Kidney glomerular epithelial cell (primary cell): ENCODE measurements at places on chromosomes 6 and 20.

DNA sequence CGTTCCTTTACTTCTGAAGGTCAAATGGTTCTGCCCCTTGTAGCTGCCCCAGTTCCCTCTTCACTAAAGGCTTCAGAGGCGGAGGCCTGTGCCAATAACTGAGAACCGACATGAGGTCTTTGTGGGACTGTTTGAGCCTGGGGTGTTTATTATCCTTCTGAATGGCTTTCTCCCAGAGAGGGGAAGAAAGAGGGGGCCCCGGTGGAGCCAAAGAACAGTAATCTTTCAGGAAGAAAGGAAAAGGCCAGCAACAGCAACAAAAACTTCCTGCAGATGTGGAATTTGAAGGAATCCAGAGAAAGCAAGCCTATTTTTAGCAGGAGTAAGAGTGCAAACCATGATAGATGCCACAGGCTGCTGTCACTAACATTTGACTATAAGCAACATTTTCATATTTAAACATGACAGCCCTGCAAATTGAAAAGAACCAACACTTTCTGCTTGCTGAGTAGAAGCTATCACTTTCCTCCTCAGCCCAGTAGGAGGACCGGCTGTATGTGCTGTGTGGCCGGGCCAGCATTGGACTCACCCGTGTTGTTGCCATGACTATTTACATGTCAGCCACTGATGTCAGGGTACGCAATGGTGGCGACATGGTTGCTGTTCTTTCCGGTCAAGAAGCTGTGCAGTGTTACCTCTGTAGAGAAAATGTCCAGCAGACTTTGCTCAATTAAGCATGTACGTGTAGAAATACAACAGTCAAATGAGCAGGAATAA lies 121.3 kb downstream of the SOBP start:
- no peak for DNase-seq

- DNase-seq = no peak
These were observed 150.8 kb upstream of the TAB2 start for GRCh38 chr6:149166747-149167146.

DNA sequence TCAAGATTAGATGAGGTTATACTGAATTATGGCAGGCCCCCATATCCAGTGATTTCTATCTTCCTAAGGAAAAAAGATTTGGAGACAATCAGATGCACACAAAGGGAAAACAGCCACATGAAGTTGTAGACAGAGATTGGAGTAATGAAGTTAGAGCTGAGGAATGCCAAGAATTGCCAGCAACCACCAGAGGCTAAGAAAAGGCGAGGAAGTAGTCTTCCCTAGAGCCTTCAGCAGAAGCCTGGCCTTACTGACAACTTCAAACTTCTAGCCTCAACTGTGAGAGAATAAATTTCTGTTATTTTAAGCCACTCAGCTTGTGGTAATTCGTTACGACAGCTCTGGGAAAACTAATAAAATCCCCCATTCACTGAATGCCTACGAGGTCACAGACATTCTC lies 473.9 kb downstream of the COL12A1 start:
- peak; percentile 4 for DNase-seq

DNA sequence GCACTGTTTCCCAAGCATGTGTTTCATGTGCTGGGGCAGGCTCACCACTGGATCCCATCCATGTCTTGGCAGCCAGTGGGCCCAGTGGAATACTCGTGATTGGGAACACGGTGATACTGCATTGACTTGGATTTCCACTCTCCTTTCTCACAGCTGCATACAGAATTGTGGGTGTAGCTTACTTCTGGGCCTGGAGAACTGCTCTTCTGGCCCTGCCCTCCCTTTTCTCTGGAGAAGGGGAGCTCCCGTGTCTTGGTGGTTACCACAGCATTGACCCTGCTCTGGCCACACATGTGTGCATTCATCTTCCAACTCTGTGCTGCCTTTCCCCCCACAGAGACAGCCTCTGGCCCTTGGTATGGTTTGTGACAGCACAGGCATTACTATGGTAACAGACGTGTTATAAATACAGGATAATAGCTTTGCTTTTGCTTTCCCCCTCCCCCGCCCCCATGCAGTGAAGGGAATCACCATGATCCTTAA lies 21.6 kb downstream of the SOBP start:
- no peak for DNase-seq

DNA sequence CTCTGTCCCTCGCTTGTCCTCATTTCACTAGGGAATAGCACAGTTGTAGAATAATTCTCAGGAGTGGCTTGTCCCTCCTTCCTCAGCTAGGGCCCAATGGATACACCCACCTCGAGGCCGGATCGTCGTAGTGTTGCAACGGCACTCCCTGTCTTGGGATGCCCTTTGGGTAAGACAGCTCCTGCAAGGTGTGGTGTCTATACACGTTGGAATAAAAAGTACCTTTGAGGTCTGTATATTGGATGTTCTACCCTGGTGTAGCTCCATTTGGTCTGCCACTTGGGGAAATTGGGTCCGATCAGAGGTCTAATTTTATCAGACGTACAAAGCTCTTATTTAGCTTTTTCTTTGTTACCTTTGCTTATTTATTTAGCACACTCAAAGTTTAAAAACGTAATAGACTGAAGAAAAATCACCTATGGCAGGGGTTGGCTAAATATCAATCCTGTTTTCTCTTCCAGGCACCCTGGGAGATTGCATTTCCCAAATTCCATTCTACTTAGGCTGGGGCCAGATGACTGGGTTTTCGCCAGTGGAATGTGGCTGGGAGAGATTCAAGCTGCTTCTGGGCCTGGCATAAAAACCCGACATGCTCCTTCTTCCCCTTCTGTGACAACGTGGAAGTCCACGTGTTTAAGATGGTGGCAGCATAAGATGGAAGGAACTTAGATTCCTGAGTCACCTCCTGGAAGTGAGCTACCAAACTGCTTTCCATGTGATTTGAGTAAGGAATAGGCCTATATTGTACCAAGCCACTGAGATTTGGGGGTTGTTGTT lies 82.3 kb upstream of the CD83 start:
- DNase-seq = peak; percentile 92

DNA sequence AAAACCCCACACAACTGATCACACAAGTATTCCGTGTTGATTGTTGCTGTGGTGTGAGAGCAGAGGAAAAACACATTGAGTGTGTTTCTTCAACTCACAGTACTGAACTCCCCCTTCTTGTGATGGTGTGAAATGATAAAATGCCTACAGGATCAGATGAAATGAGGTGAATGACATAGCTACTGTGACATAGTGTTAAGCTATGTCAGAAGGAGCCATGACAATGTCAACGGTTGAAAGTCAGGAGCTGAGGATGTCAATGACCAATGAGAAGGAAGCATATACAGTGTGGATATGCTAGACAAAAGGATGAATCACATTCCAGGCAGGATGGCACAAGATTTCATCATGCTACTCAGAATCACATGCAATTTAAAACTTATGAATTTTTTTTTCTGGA lies 38.8 kb downstream of the WASF1 start:
- no peak for DNase-seq

DNA sequence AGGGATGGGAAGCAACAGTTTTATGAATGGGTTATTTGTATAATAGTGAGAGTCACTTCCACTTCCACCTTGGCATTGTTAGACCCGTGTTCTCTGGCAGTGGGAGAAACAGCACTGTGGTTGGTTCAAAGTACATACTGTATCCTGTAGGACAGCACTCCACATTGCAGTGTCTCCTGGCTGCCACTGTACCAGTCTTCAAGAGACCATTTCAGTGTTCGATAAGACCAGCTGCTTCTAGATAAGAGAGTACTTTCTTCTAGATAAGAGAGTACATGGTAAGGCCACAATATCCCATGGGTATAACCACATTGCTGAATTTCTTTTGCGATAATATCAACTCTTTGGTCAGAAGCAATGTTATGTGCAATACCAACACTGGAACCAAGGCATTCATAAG lies 28.8 kb downstream of the FITM2 start:
- DNase-seq = no peak

GRCh38 chr6:49551078-49551865 lies 804 bp downstream of the C6orf141 start:
- peak; percentile 50 for DNase-seq

DNA sequence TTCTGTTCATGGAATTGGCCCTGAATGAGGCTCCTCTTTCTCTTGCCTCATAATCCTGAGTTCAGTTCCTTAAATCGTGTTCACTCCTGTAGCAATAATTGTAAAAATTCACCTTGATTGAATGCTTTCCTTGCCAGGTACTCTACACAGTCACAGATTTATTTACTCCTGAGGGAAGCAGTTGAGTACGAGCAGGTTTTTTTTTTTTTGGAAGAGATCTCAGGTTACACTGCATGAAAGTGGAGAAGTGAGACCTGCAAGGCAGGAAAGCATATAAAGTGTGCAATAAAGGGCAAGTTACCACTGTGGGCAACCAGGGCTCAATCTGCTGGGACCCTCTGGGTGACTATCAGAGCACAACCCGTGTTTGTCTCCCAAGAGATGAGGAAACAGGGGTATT lies 93.0 kb upstream of the DOK5 start:
- no peak for DNase-seq

DNA sequence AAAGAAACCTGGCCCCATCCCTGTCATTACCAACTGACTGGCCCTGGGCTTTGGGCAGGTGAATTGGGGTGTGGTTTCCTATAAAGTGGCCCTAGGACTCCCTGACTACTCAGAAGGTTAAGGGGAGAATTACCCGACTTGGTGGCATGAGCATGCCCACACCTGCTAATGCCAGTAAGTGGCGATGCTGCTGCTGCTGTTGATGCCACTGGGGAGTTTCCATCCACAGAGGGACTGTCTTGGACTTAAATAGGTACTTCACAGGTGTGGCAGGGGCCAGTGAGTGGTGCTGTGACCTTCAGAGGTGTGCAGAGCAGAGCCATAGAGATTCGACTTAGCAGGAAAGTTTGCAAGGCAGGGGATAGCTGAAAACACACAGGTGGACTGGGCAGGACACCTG lies 32.6 kb upstream of the MDFI start:
- DNase-seq = no peak

- no peak for DNase-seq
These were observed 127.2 kb upstream of the TAB2 start for GRCh38 chr6:149190224-149190831.

GRCh38 chr6:33672808-33673207 lies 38.7 kb downstream of the UQCC2 start:
- peak; percentile 94 for DNase-seq

DNA sequence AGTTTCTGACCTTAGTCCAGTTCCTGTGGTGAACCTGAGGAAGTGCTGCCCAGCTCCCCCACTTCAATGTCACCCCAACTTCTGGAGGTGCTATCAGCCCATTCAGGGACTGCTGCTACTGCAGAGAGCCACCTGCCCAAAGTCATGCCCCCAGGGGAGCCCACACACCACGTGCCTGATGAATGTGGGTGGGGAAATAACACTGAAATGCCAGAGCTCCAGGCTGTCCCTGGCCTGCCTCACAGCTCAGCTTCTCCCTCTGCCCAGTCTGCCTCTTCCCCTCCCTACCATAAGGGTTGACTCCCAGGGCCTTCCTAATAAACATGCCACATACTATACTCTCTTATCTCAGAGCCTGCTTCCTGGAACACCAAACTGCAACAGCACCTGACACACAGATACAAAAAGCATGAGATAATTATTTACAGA lies 276.4 kb upstream of the MOCS1 start:
- no peak for DNase-seq

GRCh38 chr20:54203281-54203680 lies 4.6 kb upstream of the PFDN4 start:
- no peak for DNase-seq

GRCh38 chr6:90285611-90286381 lies 10.8 kb downstream of the BACH2 start:
- DNase-seq = peak; percentile 80

DNA sequence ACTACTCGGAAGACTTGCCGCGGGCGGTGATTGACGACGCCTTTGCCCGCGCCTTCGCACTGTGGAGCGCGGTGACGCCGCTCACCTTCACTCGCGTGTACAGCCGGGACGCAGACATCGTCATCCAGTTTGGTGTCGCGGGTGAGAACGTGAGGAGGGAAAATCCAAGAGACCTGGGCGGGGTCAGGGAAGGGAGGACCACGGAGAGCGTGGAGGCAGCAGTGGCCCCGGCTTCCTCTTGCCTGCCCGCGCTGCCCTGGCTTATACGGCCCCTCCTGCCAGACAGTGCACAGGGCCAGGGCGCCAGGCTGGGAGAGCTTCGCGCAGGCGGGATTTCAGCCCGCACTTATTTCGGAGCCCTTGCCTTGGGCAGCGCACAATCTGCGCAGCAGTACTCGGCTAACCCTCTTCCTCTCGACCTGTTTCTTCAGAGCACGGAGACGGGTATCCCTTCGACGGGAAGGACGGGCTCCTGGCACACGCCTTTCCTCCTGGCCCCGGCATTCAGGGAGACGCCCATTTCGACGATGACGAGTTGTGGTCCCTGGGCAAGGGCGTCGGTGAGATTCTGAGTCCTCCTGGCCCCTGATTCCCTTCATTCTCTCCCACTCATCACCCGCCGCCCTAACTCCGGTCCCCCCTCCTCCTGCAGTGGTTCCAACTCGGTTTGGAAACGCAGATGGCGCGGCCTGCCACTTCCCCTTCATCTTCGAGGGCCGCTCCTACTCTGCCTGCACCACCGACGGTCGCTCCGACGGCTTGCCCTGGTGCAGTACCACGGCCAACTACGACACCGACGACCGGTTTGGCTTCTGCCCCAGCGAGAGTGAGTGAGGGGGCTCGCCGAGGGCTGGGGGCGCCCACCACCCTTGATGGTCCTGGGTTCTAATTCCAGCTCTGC lies 2.0 kb downstream of the MMP9 start:
- DNase-seq = no peak

DNA sequence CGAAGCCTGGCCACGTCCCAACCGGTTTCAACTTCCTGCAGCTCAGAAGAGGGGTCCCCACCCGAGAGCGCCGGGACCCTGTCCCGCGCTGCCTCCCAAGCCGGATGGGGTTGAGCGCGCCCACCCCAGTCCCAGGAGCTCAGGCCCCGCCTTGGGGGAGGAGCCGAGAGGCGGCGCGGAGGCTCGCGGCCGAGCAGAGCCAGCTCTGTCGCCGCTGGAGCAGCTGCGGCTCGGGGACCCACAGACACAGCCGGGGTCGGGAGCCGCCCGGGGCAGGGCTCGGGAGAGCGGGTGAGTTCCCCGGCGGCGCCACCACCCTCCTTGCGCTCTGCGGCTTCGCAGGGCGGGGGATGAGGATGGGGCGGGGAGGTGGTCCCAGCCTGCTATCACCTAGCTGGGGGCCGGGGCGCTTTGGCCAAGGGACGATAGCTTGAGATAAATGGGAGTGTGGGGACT lies at the start of gene PPP1R16B:
Gene PPP1R16B (plus strand): TSS at position 196 of the 456 bp plus-strand sequence. CDS start 30,229 bp downstream, outside the sequence.
- DNase-seq = no peak

- no peak for DNase-seq
These were observed 74.2 kb downstream of the TOX2 start for GRCh38 chr20:43988867-43989266.

GRCh38 chr6:122717350-122717749 lies 62.2 kb upstream of the FABP7 start:
- no peak for DNase-seq

DNA sequence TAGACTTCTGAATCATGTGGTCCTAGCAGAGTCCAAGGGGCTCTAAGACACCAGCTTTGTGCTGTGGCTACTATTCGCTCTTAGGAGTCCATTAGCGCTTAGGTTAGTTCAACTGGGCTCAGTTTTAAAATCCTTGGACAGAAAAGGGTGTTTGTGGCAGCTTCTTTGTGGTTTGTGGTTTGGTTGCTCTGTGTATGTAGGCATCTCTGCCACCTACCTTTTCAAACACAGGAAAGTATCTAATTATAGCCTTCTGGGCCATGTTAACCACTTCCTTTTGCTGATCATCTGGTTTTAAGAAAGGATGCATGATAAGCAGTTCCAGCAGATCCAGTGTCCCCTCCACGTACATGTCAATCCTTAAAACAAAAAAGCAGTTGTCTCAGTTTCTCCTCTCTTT lies 10.8 kb downstream of the GSTA4 start:
- DNase-seq = peak; percentile 16
